CD4-positive, alpha-beta T cell treated with Interleukin-15 for 4 hours (primary cell): ENCODE measurements at places on chromosomes 5 and 9.

DNA sequence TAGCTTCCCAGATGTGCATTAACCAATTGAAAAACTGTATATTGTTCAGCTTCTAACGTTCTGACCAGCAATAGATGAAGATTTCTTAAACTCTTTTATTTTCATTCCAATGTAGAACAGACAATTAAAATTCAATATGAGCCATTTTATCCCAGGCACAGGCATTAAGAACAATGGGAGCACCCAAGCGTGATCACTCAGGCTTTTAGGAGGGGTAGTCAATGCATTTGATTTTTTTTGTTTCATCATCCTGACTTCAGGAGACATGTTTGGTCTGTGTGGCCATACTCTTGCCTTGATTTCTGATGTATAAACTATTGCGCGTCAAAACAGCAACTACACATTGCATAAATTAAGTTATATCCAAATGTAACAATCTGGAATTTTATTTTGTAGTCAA is 653.0 kb upstream of the RORB start:
- no peak for DNase-seq

GRCh38 chr5:72508241-72509170 is 1.3 kb upstream of the ZNF366 start:
- no peak for DNase-seq

DNA sequence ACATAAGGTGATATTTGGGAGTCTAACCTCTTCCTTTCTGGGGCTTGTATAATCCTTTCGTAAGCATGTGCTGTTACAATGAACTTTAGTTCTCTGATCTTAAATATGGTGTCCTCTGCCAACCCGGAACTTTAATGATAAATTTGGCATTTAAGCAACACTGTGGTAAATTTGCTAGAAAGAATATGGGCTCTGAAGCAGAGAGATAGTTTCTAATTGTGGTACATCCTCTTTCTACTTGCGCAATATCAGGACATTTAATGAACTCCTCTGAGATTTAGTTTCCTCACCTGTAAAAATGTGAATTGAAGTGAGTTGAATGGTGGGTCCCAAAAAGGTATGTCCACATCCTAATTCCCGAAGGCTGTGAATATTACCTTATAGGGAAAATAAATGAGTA is 364.7 kb downstream of the CAAP1 start:
- no peak for DNase-seq

DNA sequence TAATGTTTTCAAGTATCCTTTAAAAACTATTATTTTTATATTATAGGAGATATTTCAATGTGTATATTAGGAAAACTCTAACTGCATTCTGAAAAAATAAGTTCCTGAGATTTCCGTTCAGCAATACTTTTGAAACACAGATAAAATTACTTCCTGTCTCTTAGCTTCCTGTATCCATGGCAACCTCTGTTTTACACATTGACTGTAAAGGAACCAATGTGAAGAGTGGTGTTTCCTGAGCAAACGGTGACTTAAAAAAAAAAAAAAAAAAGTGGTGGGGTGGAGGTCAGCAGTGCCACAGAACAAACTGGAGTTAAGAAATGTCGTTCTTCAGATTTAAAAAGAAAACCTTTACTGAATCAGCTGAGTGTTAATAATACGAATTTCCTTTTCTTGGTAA is at the start of gene LRRC70:
Gene LRRC70, plus strand, starts transcription at position 280 of the 400 bp plus-strand sequence. CDS start 620 bp downstream, outside the sequence.
- DNase-seq = peak; percentile 83

DNA sequence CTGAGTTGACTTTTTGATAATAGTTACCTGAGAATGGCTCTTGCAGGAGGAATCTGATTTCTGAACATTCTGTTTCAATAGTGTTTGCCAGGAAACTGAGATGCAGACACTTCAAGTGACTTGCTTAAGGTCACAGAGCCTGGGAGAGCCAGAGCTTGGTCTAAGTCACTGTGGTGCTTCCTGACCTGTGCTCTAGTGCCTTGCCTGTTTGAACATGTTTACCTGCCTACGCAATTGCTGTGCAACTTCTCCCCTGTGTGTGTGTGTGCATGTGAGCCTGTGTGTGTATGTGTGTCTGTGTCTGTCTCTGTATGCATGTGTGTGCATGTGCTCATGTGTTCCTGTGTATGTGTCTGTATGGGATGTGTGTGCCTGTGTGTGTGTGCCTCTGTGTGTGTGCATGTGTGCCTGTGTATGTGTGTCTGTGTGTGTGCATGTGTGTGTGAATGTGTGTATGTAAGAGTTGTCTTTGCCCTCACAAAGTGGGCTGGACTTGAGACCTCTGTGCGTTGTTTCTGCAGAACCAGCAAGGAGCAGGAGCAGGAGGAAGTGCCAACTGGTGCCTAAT is 185.8 kb downstream of the GADD45G start:
- no peak for DNase-seq

DNA sequence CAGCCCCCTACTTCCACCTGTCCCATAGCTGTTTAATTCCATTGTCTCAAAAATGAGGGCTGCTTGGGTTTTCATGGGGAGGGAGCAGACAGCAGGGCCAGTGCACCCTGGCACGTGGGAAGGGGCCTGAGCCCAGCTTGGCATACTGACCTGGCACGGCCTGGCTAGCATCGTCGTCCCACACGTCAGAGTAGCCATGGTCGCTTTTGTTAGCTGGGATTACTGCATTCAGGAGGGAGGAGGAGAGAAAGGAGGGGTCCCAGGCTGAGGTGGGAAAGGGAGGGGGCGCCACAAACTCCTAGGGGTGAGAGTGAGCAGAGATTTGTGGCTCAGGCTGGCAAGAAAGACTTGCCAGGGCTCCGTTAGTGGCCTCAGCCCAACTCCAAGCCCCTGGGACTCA is 21.1 kb upstream of the CYSTM1 start:
- DNase-seq = no peak

DNA sequence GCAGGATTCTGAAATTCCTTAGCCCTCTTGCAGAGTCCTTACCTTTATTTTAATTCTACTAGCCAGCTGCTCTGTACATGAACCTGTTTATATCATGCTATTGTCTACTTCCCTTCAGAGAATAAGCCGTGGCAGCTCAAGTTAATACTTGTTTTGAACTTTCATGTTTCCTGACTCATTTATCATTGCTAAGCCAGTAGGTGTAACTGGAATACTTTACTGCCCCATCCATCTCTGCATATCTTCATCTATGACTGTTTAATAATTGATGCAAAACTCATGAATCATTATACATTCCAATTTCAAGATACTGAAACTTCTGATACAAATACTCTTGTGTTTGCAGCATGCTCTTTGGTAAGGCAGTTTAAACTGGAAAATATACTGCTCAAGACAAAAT is 174.7 kb downstream of the PPP2R2B start:
- no peak for DNase-seq

- no peak for DNase-seq
Measured at GRCh38 chr9:128321879-128322403, 306 bp downstream of the TRUB2 start.

- DNase-seq = no peak
Measured at GRCh38 chr9:18531136-18532065, 57.4 kb downstream of the ADAMTSL1 start.

GRCh38 chr9:18849270-18849669 is 183.7 kb downstream of the SAXO1 start:
- no peak for DNase-seq

DNA sequence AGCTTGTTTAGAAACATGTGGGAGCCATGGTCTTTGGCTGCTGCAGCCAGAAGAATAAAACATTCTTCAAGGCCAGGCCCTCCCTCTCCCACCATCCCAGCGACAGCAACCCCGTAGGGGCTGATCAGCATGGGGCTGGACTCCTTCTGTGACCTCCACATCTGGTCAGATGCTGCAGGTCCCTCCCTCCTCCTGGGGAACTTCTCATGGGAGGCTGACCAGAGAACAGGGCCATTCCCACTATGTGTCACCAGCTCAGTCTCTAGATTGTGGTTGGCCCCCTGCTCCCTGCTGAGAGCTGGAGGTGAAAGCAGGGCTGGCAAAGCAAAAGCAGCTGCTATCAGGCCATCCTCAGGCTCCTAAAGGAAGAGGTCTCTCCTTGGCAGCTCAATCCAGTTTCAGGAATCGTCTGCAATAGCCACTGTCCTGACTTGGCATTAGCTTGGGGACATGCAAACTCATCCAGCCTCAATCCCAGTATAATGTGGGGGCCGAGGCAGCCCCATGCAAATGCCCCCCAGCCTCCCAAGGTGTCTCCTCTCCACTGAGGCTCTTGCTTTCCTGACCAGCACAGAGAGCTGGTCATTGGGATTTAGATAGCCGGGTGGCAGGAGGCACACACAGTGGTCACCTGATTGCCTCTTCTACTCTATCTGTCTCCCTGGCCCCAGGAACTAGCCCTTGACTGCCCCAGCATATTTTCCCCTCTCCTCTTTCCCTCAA is 81.5 kb downstream of the NRG2 start:
- no peak for DNase-seq

DNA sequence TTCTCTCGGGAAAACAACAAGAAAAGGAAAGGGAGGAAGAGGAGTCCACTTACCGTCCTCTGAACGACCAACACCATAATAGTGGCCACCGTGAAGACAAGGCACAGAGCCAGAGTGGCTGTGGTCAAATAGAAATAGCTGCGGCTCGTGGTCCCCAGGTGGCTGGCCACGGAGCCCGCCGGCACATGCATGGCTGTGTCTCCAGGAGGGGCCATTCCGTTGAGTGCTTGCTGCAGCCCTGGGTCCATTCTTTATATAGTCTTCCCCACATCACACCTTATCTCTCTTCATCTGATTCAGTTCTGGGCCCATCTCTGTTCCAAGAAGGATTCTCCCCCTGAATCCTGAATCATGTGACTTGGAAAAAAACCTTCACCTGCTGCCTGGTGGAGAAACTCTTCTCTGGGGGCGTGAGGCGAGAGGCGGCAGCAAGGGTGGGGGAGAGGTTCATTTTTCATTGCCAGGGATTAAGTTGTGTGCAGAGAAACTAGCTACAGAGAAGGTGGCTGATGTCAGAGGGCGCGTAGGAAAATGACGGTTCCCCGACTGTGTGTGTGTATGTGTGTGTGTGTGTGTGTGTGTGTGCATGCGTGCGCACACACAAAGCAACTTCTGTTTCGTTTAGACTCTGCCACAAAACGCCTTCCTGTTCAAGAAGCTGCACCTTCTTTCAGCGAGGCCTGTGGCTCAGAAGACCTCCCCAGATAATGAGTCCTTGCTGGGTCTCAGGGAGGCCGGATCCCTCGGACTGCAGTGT is at the start of gene TNFSF8:
Gene TNFSF8, minus strand, starts transcription at position 536 of the 757 bp plus-strand sequence. Its CDS starts 288 bp downstream, at position 248.
- DNase-seq = peak; percentile 86

DNA sequence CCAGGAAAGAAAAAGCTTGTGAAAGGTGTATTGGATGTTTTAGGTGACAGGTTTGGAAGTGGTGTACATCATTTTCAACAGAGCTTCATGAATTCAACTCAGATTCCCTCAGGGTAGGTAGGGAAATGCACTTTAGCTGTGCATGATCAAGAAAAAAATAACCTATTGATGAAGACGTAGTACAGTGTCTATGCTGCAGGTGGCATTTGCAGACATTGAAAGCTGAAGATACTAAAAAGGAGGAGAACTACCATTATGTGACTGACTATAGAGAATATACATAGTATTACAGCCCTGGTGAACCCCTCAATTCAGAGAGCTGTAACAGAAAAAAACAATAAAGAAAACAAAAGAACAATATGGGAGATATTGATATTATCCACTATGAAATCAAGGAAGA is 2344.7 kb upstream of the ACO1 start:
- no peak for DNase-seq

GRCh38 chr5:96373381-96373733 is 59.7 kb downstream of the PCSK1 start:
- no peak for DNase-seq

DNA sequence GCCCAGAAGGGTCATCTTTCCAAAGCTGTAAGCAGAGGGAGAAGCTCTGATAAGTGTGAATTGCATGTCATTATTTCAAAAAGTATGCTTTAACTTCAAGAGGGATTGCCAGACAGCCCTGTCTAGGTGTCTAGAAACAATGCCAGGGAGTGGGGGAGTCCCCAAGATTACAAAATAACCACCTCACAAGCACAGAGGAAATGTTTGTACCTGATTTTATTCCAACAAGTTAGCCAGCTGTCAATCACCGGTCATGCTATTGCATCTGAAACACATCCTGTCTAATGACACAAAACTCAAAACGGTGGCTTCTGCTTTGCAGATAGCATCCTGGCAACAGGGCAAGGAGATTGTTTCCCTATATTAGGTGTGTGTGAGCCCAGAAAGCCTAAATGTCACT is 154.2 kb upstream of the WWC1 start:
- no peak for DNase-seq

GRCh38 chr5:78287169-78287568 is 7.3 kb downstream of the AP3B1 start:
- no peak for DNase-seq

- no peak for DNase-seq
Measured at GRCh38 chr5:80784451-80784850, 129.7 kb upstream of the DHFR start.

GRCh38 chr5:180116077-180116999 is 44.8 kb upstream of the RNF130 start:
- no peak for DNase-seq

- DNase-seq = no peak
Measured at GRCh38 chr5:13248253-13248652, 696.2 kb downstream of the DNAH5 start.

DNA sequence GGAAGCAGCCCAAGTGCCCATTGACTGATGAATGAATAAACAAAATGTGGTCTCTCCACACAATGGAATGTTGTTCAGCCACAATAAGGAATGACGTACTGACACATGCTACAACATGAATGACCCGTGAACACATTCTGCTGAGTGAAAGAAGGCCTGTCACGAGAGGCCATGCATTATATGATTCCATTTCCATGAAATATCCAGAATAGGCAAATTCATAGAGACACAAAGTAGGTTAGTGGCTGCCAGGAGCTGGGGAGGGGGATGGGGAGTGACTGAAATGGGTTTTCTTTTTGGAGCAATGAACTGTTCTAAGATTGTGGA is 41.4 kb downstream of the BICD2 start:
- no peak for DNase-seq

DNA sequence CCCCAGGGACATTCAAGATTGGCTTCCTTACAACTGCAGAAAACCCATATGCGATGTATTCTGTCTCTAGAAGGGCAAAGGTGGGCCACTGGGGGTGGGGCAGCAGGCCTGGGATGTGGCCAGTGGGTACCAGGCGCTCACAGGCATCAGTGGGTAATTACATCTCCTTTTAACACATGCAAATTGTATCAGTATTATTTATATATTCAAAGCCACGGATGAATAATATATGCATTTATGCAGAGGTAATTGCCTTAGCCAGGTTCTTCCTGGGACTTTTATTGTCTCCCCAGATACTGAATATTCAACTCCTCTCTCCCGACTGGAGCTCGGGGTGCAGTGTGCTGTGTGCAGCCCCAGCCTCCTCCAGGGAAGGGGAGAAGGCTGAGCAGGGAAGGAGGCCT is 109.4 kb upstream of the MVB12B start:
- no peak for DNase-seq

- no peak for DNase-seq
Measured at GRCh38 chr5:157546456-157547100, 29.0 kb downstream of the ADAM19 start.

- DNase-seq = no peak
Measured at GRCh38 chr9:95124582-95125367, 192.7 kb downstream of the FANCC start.
